ENCODE measurements at places on chromosomes 2 and 18. TPM values are rescaled to one million over a fixed set of nuclear protein-coding genes. Genes with fewer than 3 reads are reported as not detected.

- DNase-seq, result no peak
Observed at GRCh38 chr18:33957707-33958106, 267.0 kb downstream of the NOL4 start.

Gene WNT10A
- polyA plus RNA-seq, result 1.5 TPM

DNA sequence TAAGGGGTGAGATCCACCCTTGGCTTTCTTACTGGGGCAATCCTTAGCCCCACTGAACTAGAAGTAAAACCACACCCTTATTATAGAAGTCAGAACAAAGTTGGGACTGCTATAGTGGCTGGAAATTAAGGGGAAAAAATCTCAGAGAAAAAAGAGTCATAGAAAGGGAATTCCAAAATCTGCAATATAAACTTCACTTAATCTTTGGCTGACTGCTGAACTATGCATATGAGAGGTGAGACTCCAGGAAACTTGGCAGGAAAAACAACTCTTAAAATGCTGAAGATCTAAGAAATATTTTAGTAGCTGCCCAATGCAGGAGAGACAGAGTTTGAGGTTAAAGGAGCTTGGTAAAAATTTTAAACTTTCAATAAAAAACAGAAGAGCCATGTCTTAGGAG lies 201.8 kb upstream of the FN1 start:
- DNase-seq, result no peak

- DNase-seq, result no peak
Observed at GRCh38 chr2:174473796-174474195, 13.0 kb downstream of the GPR155 start.

- DNase-seq, result no peak
Observed at GRCh38 chr2:220482716-220483115, 855.3 kb downstream of the SLC4A3 start.

GRCh38 chr18:58076052-58076451 lies 32.0 kb downstream of the NEDD4L start:
- no peak for DNase-seq

Gene IL37
- 0.43 TPM for polyA plus RNA-seq

DNA sequence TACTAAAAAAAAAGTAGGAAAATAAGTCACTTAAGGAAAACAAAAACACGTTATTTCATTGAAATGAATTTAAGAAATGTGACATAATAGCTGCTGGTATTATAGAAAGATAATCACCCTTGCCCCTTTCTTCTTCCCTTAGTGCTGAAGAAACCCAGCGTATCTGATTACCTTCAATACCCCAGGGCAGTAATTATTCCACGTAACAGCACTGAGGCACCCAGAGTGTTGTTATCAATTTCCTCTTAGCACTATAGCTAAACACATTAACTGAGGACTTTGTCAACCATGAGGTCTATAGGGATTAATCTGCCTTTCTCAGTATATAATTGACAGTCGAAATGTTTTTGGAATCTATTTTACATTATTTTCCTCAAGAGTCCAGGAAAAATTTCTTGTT lies 180.0 kb upstream of the NXPH2 start:
- no peak for DNase-seq

Gene NEURL3
- polyA plus RNA-seq, result 1.8 TPM

All from thymus (tissue), 14 donors.